Amygdala (tissue), 56 donors: ENCODE measurements at places on chromosomes 13 and 19.

GRCh38 chr19:23283925-23284324 is 33.7 kb upstream of the ZNF724 start:
- DNase-seq, result no peak

GRCh38 chr13:51329606-51330005 is 9.9 kb upstream of the SERPINE3 start:
- DNase-seq, result no peak

DNA sequence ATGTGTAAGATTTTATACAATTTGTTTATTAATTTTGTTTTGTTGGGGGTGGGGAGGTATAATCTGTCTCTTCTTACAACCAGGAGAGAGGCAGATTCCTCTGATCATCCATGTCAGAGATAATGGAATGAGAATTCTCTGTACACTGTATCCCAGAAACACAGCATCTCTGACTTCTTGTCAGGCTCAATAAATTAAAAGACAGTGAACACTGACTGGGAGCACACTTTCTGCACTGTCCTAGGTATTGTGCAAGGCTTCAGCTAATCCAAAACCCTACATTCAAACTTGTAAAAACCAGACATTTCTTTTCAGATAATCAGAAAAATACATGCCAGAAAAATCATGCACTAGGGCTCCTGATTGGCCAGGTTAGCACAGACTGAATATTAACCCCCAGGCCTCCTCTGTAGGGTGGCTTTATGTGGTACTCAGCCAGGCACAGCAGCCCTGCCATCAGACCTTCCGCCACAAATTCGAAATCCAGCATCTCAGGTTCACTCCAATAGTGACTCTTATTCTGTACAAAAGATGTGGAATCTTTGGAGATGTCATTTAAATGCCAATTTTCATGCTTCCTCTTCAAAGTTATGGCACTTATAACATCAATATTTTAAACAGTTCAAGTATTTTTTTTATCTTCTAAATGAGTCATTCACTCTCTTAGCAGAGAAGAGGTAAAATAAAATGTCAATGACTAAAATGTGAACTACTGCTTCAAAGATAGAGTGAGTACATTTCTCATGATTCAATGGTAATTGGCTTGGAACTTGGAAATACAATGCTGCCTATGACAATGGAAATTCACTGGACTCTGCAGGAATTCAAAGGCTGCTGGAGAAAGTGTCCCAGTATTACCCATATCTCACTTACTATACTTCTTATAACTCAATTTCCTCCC is 211.5 kb downstream of the KLF12 start:
- no peak for DNase-seq

- DNase-seq, result no peak
These were observed 19.7 kb downstream of the ZNF433 start for GRCh38 chr19:12015753-12016116.

GRCh38 chr13:112132619-112133018 is 65.7 kb downstream of the SOX1 start:
- DNase-seq, result no peak

- DNase-seq, result no peak
These were observed 14.0 kb upstream of the TNFSF14 start for GRCh38 chr19:6683971-6684370.

DNA sequence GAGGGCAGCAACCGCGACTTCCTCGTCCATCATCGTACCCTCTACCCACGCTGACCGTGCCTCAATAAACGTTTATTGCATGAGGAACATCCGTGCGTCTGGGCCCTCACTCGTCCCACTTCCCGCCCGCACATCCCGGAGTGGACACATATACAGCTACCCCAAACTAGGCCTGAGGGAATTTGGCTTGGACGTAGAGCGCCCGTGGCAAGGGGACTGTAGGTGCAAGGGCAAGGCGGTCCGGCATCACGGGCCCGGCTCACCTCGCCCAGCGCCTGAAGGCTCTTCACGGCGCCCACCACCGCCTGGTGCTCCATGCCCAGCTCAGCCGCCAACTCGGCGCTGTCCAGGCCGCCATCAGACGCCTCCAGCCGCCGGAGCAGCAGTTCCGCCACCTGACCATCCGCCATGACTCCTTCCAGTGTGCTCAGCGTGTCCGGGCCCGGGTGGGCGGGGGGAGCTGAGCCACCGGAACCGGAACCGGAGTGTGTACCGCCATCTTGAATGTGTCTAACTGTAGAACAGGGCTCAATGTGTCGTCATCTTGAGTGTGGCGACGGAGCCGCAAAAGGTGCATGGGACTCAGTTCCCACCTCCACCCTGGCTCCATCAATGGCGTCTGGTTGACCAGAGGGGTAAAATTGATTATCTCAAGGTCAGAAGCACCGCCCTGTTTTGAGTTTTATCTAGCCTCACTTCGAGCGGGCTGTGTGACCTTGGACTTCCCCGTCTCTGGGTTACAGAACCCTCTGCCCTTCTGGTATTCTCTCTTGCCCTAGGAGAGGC is at the start of gene FARSA:
Gene FARSA, minus strand, starts transcription at position 425 of the 786 bp plus-strand sequence. Its CDS starts 15 bp downstream, at position 410.
- DNase-seq, result peak; percentile 90
